SIG-M5 (cell line): ENCODE measurements at places on chromosomes 3 and 15.

- DNase-seq = no peak
Measured at GRCh38 chr3:156559321-156559720, 4.4 kb upstream of the SSR3 start.

DNA sequence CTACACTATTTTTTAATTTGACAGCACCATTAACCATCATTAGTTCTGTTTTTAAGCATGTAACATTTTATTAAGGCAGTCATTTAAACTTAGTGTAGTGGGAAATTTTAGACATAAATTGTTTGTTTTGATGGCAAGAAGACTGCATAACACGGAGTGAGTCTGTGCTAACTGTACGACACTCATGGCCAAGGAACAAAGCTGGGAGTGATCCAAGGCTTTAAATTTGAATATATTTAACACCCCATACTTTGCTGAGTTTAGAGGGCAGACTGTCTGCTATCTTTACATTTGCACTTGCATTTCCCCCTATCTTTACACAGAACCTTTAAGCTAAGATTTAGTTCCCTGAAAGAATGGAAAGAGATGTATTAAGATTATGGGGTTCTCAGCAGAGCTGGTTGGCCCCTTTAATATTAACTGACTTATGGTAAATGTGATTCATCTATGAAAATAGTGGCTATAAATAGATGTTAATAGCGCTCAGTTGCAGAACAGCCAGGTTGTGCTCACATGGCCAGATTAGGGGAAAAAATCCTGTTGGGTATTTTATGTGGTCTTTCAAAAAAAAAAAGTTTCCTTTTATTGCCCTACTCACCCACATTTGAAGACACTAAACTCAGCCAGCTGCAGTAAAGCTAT is 120.7 kb downstream of the CMSS1 start:
- no peak for DNase-seq

- DNase-seq = no peak
Measured at GRCh38 chr3:175346573-175347356, 487.6 kb downstream of the NAALADL2 start.

DNA sequence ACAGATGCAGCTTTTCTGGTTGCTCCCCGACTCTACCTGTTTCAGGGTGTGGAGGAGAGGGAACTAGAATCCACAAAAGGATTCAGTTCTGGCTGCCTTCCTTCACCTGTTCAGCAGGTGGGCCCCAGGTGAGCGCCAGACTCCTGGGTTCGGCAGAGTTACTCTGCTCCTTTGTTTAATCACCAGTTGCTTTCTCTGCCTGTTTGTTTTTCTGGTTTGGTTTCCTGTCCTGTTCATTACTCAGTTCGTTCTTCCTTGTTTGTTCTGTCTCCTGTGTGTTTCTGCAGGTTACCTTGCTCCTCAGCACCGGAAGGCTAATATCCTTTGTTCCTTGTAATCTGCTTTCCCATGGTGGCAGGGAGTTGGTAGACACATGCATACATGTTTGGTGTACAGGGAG is 508.5 kb upstream of the ATP11B start:
- DNase-seq = no peak

DNA sequence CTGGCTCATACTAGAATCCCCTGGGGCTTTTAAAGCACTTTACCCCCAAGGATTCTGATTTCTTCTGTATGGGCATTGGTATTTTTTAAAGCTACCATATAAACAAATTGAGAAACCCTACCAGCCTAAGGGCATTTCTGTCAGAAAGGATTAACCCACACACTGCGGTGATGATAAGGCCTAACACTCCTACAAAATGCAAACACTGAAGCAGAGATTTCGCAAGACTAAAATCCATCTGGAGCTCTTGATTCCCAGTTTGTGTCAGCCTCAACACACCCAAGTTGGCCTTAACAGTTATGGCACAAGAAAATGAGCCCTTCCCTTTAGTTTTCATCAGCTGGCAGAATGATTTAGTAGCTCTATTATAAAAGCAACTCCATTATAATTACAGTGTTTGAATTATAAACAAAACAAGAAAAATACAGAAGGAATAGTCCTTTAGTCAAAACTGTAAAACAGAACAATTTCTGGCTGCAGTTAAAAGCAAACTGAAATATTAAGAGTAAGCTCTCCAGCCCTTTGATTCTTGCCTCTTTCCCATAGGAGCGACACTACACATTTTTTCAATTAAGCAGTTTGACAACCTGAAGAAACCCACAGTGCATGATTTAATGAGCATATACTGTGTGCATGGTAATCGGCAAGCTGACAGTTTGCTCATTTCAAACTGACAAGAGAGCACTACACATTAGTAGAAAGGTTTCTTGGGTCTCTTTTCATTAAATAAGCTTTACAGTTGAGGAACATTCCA is 441.2 kb downstream of the FHIT start:
- no peak for DNase-seq

DNA sequence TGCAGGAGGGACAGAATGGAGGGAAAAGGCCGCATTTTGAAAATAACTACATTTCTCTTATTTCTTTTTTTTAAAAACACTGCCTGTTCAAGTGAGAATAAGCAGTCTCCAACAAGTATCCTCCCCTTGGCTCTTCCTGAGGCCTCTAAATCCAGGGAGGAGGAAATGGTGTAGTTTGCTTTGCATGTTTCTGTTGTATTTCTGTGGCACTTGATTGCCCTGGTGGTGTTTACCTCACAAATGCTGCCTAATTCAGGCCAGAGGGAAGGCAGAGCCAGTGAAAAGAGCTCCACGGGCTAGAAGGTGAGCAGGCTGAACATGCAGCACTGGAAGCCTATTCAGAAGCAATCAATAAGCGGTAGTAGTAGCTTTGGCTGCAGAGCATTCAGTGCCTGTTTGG is 149.3 kb upstream of the ATP11B start:
- DNase-seq = no peak

DNA sequence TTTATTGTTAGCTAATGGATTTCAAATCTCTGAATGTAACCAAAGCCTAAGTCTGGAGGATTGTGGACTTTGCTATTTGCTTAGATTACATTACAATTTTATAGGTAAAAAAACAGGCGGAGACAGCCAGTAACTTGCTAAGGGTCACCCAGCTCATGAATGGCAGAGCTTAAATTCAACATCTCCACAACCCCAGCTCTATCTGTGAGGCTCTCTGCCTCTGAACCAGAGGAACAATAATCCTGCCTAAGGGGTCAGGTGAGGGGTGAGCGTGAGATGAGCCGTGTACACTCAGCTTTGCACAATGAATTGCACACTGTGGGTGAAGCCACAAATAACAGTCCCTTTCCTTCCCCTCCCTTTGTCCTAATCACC is 69.8 kb upstream of the SPATA12 start:
- DNase-seq = no peak

- no peak for DNase-seq
Measured at GRCh38 chr3:138249636-138250035, 62.5 kb downstream of the ARMC8 start.

- DNase-seq = no peak
Measured at GRCh38 chr3:21229426-21230135, 521.4 kb downstream of the ZNF385D start.

- no peak for DNase-seq
Measured at GRCh38 chr15:60718661-60719069, 239.7 kb upstream of the ICE2 start.

DNA sequence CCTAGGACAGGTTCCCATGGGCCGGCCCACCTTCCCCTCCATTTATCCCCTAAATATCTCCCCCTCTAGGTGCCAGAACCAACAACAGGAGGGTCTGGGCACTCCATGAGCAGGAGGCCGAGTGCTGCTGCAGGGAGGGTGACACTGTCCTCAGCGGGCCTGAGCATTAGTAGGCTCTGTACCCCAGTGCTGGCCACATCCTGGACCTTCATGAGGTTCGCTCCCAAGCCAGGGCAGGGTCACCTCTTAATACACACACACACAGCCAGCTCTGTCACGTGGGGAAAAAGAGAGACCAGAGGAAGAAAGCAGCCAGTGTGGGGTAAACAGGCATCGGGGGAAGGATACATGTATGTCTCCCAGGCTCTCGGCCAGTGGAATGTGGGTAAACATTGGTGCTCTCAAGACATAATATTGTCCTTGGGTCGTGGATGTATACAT is 27.9 kb upstream of the SEMA3F start:
- DNase-seq = no peak

DNA sequence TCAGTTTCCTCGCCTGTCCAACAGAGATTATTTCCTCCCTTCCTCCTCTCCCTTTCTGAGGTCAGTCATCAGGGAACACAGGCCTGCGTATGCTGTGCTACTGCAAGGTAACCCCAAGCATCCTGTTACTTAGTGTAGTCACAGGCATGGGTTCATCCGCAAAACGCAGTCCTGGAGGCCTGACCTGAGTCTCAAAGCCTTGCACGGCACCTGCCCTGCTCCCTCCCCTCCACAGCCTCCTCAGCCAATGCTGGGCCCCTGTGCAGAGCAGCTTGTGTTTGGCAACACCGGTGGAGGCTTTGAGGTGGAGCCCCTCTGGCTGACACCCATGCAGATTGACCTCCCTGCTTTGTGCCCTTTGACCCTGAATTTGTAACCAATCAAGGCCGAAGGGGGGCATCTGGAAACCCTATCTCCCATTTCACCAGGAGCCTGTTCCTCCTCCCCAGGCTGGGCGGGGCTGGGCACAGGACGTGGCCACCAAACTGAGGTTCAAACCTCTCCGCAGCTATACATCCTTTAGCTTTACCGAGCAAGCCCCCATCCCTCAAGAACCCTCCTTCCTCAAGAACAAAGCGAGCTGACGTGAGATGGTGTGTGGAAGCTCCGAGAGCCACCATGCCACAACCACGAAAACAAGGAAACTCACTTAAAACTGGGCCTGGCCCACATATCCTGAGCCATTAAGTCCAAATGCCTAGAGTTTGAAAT is 21.5 kb downstream of the TKT start:
- DNase-seq = no peak

GRCh38 chr3:53219895-53220483 is 35.8 kb downstream of the TKT start:
- DNase-seq = no peak

GRCh38 chr15:63392361-63393009 is 10.8 kb upstream of the CA12 start:
- DNase-seq = no peak

- DNase-seq = no peak
Measured at GRCh38 chr3:30659270-30660130, 53.1 kb downstream of the TGFBR2 start.

GRCh38 chr3:5918626-5919025 is 731.1 kb downstream of the EDEM1 start:
- DNase-seq = no peak

GRCh38 chr3:65732051-65732935 is 306.4 kb downstream of the MAGI1 start:
- no peak for DNase-seq

- DNase-seq = no peak
Measured at GRCh38 chr15:58864602-58865424, 68.7 kb downstream of the SLTM start.

DNA sequence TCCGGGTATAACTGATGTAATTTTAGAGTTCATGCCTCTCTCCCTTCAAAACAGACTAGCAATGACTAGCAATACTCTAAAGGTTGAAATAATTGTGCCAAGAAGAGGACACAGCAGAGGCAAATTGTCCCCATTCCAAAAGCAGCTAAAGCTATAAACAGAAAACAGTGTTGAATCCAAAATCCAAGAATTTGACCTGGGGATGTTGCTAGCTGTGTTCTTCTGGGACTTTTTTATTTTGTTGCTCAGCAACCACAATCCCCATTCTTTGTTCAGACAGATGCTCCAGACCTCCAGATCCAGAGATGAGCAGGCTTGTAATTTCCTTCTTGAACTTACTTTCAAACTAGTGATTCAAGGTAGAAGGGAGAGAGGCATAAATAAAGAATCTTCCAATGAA is 191.5 kb downstream of the FOXB1 start:
- DNase-seq = no peak

GRCh38 chr15:88083811-88084760 is 172.5 kb downstream of the NTRK3 start:
- DNase-seq = no peak

- DNase-seq = no peak
Measured at GRCh38 chr15:38263996-38264395, 11.4 kb downstream of the SPRED1 start.

- no peak for DNase-seq
Measured at GRCh38 chr3:185827595-185828344, 2.9 kb upstream of the IGF2BP2 start.

- DNase-seq = no peak
Measured at GRCh38 chr3:87233805-87234204, 6.7 kb downstream of the CHMP2B start.

GRCh38 chr3:63069806-63070475 is 194.7 kb upstream of the CADPS start:
- DNase-seq = no peak

DNA sequence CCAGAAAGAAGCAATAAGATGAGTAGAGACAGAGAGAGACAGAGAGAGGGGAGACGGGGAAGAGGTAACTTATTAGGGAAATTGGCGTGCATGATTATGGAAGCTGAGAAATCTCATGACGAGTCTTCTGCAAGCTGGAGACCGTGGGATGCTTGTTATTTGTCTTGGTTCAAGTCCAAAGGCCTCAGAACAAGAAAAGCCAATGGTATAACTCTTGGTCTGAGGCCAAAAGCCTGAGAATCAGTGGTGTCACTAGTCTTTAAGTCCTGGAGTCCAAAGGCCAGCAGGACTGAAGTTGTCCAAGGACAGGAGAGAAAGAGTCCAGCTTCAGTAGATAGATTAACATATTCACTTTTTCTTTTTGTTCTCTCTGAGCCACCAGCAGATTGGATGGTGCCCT is 613.6 kb downstream of the CADM2 start:
- DNase-seq = no peak

DNA sequence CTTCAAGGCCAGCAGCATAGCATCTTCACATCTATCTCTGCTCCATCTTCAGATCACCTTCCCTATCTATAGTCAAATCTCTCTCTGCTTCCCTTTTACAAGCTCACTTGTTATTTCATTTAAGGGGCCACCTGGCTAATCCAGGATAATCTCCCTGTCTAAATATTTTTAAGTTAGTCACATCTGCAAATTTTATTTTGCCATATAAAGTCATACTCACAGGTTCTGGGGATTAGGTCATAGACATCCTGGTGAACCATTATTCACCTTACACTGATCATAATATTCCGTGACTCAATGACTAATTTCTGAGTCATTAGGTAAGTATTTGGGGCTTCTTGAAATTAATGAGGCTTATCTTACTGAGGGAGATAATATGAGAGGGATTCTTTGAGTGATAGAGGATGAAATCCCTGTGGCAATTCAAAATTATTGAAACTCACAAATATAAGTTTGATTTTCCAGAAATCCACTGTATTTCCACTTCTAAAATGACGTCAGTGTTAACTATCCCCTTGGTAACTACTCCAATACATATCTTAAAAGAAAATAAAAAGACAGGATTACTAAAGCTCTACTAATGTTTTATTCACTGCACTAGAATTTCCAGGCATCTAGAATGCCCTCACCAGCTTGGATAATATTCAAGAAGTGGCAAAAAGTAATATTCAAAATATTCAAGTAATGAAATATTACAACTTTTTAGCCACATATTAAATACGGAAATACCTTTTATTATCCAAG is 93.7 kb upstream of the RBMS3 start:
- DNase-seq = no peak

- no peak for DNase-seq
Measured at GRCh38 chr3:114143817-114144216, 35.0 kb downstream of the DRD3 start.

- no peak for DNase-seq
Measured at GRCh38 chr3:39962581-39962980, 153.2 kb downstream of the MYRIP start.

GRCh38 chr3:52279596-52279995 is 1.1 kb upstream of the WDR82 start:
- DNase-seq = no peak

GRCh38 chr3:57109437-57110199 is 49.2 kb downstream of the SPATA12 start:
- DNase-seq = no peak
